ENCODE measurements at places on chromosomes 1 and 21. TPM values are rescaled to one million over a fixed set of nuclear protein-coding genes. Genes with fewer than 3 reads are reported as not detected.

SPATA46 gene
- 2.1 TPM for polyA plus RNA-seq

HECTD3 gene
- 33.4 TPM for polyA plus RNA-seq

INKA2 gene
- polyA plus RNA-seq, result 2.4 TPM

GRCh38 chr1:204445860-204446412 is 34.3 kb upstream of the PPP1R15B start:
- no peak for DNase-seq

DNA sequence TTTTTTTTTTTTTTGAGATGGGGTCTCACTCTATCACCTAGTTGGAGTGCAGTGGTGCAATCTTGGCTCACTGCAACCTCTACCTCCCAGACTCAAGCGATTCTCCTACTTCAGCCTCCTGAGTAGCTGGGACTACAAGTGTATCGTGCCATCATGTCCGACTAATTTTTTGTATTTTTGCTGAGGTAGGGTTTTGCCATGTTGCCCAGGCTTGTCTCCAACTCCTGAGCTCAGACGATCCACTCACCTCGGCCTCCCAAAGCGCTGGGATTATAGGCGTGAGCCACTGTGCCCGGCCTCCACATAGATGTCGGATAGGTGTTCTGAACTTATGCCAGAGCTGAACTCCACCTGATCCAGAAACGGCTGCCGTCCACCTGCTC is 21.1 kb downstream of the PLEKHM2 start:
- no peak for DNase-seq

DNA sequence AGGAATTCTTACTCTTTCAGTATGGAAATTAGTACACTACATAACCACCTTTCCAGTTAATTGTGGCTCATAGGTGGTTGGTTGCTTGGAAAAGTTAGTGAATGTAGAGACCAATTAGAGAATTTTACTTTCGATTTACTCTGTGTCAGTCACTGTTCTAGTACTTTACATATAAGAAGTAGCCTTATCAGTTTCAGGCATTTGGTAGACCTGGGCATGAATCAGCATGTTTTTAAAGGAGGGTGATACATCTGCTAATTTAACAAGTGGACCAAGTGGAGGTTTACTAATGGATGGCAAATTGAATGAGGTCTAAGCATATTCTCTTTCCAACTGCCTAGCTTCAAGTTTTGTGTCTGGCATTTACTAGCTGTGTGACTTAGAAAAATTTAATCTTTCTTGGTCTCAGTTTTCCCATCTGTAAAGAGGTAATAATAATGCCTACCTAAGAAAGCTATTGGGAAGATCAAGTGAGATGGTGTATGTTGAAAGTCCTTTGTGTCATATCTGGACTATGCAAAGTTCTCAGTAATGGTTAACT is 1158.6 kb downstream of the PLA2G4A start:
- DNase-seq, result no peak

All from renal pelvis (tissue), 12 donors.